Effector memory CD8-positive, alpha-beta T cell (primary cell): ENCODE measurements at places on chromosomes 11 and 22.

GRCh38 chr11:68960294-68961071 lies 20.3 kb downstream of the MRGPRD start:
- no peak for DNase-seq
- no peak overlapping the region for H3K4me3 ChIP-seq

- H3K27ac ChIP-seq, result no peak overlapping the region
- peaks cover 4% of the 10 kb centered on the region for H3K36me3 ChIP-seq
- H3K27me3 ChIP-seq, result peaks cover 51% of the 10 kb centered on the region
- no peaks in the 10 kb centered on the region for H3K4me1 ChIP-seq
- no peak overlapping the region for H3K4me3 ChIP-seq
Measured at GRCh38 chr22:37008365-37008764, 10.9 kb downstream of the TST start.

DNA sequence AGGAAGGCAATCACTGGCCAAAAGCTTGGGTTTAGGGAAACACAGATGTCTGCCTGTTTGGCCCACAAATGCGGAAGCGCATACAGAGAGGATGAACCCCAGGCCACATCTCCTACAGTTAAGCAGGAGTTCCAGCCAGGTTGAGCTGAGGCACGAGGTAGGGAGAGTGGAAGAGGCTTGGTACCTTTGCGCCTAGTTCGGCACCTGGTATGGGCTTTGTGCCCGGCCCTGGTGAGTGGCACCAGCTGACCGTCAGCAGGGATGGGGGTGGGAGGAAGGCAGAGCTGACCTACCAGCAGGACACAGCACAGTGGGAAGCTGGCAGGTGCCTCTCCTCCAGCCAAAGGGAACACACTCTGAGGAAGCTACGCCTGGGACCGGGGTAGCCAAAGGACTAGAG lies 57.6 kb downstream of the KCNC1 start:
- H3K27me3 ChIP-seq, result no peaks in the 10 kb centered on the region
- H3K36me3 ChIP-seq, result no peaks in the 10 kb centered on the region
- no peak overlapping the region for H3K4me3 ChIP-seq
- peaks cover 2% of the 10 kb centered on the region for H3K4me1 ChIP-seq

- no peak overlapping the region for H3K27ac ChIP-seq
- peaks cover 15% of the 10 kb centered on the region for H3K27me3 ChIP-seq
- DNase-seq, result no peak
- no peaks in the 10 kb centered on the region for H3K4me1 ChIP-seq
- no peak overlapping the region for H3K4me3 ChIP-seq
- no peaks in the 10 kb centered on the region for H3K36me3 ChIP-seq
Measured at GRCh38 chr11:86698639-86699038, 26.2 kb upstream of the ME3 start.

GRCh38 chr22:35634015-35634414 lies 14.2 kb upstream of the APOL6 start:
- H3K27ac ChIP-seq, result no peak overlapping the region
- DNase-seq, result no peak
- peaks cover 11% of the 10 kb centered on the region for H3K4me1 ChIP-seq
- no peaks in the 10 kb centered on the region for H3K36me3 ChIP-seq
- no peak overlapping the region for H3K4me3 ChIP-seq

GRCh38 chr11:567629-568292 lies 7.0 kb downstream of the RASSF7 start:
- H3K36me3 ChIP-seq, result peaks cover 18% of the 10 kb centered on the region
- no peak for DNase-seq
- peaks cover 1% of the 10 kb centered on the region for H3K4me1 ChIP-seq

- H3K4me3 ChIP-seq, result no peak overlapping the region
- H3K27me3 ChIP-seq, result peaks cover 15% of the 10 kb centered on the region
- H3K36me3 ChIP-seq, result no peaks in the 10 kb centered on the region
- H3K4me1 ChIP-seq, result no peaks in the 10 kb centered on the region
- DNase-seq, result no peak
- no peak overlapping the region for H3K27ac ChIP-seq
Measured at GRCh38 chr11:69943066-69943465, 123.8 kb upstream of the FGF3 start.

DNA sequence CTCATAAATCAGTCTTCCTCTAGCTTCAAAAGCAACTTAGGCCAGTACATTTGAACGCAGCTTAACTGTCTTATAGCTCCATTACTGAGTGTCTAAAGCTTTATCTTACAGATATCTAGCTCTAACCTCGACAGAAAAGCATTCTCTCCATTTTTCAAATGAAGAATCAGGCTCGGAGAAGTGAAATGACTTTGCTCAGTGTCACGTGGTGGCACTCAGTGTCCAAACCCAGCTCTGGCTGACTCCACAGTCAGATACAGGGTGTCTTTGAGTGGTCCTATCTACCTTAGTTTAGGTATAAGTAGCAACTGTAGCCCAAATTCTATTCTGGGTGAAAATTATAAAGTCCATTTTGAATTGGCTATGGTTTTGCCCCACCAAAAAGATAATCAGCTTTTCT lies 38.7 kb upstream of the CHST1 start:
- no peak overlapping the region for H3K27ac ChIP-seq
- H3K27me3 ChIP-seq, result peaks cover 67% of the 10 kb centered on the region
- peaks cover 2% of the 10 kb centered on the region for H3K4me1 ChIP-seq
- no peak for DNase-seq
- H3K4me3 ChIP-seq, result no peak overlapping the region

- H3K27ac ChIP-seq, result peak overlapping the region; percentile 74
- no peaks in the 10 kb centered on the region for H3K27me3 ChIP-seq
- peak overlapping the region; percentile 83 for H3K4me3 ChIP-seq
- H3K36me3 ChIP-seq, result peaks cover 7% of the 10 kb centered on the region
Measured at GRCh38 chr11:2892215-2892966, 6.8 kb upstream of the CDKN1C start.

DNA sequence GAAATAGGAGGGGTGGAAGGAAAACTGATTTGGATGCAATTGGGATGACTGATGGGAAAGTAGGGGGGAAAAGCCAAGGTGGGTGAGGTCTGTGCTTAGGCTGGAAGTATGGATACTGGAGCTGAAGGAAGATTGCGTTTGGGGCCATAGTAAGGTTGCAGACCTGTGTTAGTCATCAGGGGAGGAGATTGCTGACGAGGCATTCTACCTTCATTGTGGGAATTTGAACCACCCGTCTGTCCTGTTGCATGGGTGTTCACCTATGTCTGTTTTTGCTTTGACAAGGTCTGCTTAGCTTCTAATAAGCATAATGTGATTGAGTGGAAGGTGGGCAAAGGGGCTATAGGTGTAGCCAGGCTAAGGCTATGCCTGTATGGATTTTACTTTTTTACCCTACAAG lies 323.8 kb downstream of the BLID start:
- H3K4me3 ChIP-seq, result no peak overlapping the region
- no peak for DNase-seq
- no peak overlapping the region for H3K27ac ChIP-seq
- H3K27me3 ChIP-seq, result peaks cover 21% of the 10 kb centered on the region
- H3K36me3 ChIP-seq, result no peaks in the 10 kb centered on the region

- H3K27ac ChIP-seq, result peak overlapping the region; percentile 69
- peaks cover 14% of the 10 kb centered on the region for H3K36me3 ChIP-seq
- H3K4me1 ChIP-seq, result peaks cover 16% of the 10 kb centered on the region
- DNase-seq, result no peak
- H3K4me3 ChIP-seq, result peak overlapping the region; percentile 97
Measured at GRCh38 chr11:119205080-119205479, 1.1 kb upstream of the CBL start.

- DNase-seq, result no peak
- H3K36me3 ChIP-seq, result no peaks in the 10 kb centered on the region
- H3K27ac ChIP-seq, result no peak overlapping the region
- no peak overlapping the region for H3K4me3 ChIP-seq
- H3K27me3 ChIP-seq, result no peaks in the 10 kb centered on the region
- peaks cover 17% of the 10 kb centered on the region for H3K4me1 ChIP-seq
Measured at GRCh38 chr11:34910817-34911216, 5.4 kb downstream of the APIP start.

DNA sequence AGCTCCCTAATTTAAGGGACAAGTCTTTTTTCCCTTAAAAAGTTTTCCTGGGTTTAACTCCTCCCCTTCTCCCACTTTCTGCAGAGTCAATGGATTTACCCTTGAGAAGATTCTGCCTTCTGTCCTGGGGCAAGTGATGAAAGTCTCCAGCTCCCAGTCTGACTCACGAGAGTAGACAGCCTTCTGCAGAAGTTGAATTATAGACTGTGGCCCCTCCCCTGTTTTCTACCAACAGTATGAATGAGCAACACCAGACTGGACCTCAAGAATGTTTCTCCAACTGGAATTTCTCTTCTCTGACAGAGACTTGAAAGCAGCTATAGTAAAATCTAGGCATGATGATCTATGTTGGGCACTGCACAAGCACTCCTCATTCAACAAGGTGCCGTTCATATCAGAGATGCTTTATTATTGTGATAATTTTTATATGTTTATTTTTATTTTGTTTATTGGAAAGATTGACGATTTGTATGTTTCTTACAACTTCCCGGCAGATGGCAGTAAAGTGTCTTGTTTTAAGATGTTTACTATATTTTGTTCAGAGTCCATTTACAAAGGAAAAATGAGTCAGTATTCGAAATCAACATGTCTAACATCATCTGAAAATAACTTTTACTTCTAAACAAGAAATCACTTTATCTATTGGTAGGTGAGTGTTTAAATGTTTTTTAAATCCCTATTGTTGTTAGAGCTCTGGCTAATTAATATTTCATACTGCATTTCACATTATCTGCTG lies 56.6 kb downstream of the LMO2 start:
- no peak for DNase-seq
- H3K4me3 ChIP-seq, result no peak overlapping the region
- no peaks in the 10 kb centered on the region for H3K4me1 ChIP-seq
- no peak overlapping the region for H3K27ac ChIP-seq
